DMS 273 treated with DMSO at 0.1 percent for 48 hours (cell line): ENCODE measurements at places on chromosomes 16 and 17.

- DNase-seq, result no peak
Observed at GRCh38 chr17:47924785-47925677, 16.3 kb upstream of the PNPO start.

GRCh38 chr17:56593086-56593645, 333 bp upstream of the NOG start:
- peak; percentile 82 for DNase-seq

DNA sequence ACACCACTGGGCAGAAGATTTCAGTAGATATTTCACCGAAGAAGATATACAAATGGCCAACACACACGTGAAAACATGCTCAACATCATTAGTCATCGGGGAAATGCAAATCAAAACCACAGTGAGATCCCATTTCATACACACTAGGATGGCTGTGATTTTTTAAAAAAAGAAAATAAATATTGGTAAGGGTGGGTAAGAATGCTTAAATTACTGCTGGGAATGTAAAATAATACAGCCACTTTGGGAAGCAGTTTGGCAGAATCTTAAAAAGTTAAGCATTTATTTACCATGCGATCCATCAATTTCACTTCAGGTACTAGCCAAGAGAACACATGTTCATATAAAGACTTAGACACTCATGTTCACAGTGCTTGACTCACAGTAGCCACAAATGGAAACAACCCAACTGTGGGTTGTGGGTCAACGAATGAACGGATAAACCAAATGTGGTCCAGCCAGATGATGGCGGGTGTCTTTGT, 6.5 kb upstream of the C16orf74 start:
- DNase-seq, result no peak

DNA sequence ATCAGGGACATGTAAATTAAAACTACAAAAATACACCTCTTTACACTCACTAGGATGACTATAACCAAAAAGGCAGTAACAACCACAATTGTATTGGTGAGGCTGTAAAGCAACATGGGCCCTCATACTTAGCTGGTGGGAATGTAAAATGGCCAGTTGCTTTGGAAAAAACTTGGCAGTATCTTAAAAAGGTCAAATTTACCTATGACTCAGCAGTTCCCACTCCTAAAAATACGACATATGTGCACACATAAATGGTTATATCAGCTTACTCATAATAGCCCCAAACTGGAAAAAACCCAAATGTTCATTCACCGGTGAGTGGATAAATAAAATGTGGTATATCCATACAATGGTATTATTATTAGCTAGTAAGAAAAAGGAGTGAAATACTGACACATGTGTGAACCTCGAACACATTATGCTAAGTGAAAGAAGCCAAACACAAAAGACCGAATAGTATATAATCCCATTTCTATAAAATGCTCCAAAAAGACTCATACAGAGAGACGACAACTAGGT, 391.4 kb downstream of the NPIPA8 start:
- no peak for DNase-seq

- DNase-seq, result no peak
Observed at GRCh38 chr16:27189335-27189972, 13.9 kb upstream of the KDM8 start.

GRCh38 chr16:57167538-57167937, 18.3 kb downstream of the PSME3IP1 start:
- no peak for DNase-seq
